ENCODE measurements at places on chromosomes 1 and 21.

DNA sequence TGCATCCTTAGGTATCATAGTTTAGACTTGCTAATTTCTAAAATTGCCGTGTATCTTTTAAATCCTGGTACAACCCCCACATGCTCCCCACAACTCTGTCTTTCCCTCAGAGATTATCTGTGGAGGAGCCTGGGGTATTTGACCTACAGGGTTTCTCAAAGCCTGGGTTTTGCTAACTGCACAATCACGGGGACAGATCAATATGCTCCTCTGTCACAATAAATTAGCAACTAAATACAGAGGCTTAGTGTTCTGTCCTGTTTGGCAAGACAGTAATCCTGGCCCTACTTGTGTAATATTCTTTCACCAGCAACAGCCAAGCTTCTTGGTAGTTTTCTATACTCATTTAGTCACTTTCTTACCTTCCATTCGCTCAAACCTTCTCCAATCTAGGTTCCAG is 8.5 kb downstream of the ECHDC2 start:
- no peak for DNase-seq

GRCh38 chr1:36834586-36834985 is 199.7 kb downstream of the GRIK3 start:
- no peak for DNase-seq

DNA sequence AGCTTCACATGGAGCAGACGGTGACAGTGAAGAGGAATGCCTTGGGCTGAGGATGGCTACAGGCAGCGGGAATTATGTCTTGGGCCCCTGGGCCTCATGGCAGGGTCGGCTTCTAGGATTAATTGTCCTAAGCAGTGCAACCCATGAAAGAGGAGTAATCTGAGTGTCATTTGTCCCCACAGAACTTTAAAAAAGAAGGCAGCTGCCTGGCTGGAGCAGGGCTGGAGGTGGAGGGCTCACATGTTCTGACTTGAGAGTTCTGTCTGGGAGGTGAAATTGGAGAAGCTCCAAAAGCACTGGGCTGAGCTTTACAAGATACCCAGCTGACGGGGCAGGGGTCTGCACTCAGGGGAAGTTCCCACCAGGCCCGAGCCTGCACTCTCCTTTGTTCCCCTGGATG is 22.6 kb downstream of the CACNA1S start:
- DNase-seq, result no peak

DNA sequence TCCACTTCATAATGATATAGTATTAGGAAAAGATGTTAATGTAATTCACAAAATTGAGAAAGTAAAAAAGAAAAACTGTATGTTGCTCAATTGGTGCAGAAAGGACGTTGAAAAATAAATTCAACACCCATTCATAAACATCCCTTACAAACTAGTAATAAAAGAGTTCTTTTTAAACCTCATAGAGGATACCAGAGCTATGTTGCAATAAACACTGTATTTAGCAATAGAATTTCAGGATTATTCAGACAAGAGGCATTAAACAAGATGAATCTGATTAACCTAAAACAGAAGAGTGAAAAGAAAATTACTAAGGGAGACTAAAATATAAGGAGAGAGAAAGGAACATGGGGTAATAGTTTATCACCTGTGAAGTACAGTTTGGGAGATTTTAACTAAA is 154.8 kb downstream of the NTPCR start:
- no peak for DNase-seq

DNA sequence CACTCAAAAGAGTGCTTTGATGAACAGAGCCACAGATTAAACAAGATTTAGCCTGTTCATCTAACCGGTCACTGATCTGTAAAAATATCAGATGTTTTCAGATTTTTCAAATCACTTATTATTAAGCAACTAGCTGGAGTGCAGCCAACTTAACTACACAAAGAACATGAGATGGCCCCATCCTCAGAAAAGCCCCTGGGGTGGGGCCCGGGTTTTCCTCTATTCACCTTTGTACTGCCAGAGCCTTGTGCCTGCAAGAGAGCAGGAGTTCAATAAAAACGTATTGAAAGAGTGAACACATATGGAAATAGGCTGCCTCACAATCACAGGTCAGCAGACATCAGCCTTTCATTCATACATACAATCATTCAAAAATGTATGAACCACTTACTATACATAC is 516.1 kb downstream of the OMA1 start:
- DNase-seq, result no peak

DNA sequence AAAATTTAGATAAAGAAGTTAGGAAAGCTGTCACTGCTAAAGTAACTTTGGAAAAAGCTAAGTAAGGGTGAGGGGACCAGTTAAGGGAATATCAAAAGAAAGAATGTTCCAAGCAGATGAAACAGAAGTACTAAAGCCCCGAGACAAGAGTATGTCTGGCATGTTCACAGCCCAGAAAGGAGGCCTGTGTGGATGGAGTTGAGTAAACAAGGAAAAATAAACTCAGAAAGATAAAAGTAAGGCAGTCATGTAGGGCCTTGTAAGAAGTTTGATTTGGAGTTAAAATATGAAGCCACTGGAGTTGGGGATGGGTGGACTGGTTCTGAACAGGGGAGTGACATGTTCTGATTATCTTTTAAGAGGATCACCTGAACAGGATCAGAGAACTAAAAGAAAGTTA is 177.9 kb downstream of the CDC42BPA start:
- no peak for DNase-seq

DNA sequence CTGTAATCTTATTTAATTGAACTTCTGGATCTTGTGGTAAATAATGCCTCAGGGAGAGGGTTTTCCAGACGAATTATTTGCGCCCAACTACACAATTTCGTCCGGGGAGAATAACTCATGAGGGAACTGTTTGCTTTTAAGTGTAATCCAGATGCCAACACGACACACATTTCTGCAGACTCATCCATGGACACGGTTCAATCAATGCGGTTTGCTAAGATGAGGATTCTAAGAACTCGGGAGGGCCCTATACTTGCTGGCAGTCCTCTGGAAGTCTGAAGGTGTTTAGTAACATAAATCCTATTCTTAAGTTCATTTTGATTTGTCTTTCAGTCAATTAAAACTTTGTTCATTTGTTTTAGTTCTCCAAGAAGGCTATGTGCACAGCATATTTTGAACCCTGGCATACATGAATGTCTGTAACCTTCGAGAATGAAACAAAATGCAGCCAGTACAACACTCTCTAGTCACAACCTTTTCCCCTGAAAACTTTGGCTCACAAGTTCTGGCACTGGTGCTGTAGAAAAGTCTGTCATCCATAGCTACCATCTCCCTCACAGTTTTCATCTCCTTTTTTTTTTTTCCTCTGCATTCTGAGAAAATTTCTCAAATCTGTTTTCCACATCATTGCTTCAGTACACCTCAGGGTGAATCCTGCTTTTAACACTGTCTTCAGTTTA is 38.8 kb downstream of the DIPK1A start:
- DNase-seq, result no peak

DNA sequence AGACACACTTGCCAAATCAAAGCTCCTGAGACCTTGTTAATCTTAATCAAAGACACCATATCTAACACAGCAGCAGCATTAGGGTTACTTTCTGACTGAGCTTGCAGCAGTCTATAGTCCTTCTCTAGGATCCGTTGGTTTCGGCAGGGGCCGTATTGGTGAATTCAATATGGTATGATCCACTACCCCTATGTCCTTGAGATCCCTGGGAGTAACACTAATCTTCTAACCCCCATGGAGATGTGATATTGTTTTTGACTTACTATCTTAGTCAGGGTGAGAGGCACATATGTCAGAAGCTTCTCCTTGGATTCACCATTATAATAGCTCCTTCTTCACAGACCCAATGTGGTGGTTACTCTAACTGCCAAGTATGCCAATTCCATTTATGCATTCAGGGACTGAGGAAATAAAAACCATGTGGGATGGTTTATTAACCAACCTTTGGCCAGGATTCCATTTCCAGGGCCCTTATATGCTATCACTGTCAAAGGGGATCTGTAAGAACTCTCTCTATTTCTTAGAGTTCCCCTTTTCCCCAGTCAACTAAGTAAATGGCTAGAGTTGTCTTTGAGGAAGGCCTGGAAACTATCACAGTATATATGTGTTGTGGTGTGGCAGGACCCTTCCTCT is 673.6 kb upstream of the USP24 start:
- no peak for DNase-seq
